ENCODE measurements at places on chromosomes 4 and X.

GRCh38 chrX:103556963-103557612 is 28.2 kb upstream of the TCEAL4 start:
- DNase-seq: no peak

DNA sequence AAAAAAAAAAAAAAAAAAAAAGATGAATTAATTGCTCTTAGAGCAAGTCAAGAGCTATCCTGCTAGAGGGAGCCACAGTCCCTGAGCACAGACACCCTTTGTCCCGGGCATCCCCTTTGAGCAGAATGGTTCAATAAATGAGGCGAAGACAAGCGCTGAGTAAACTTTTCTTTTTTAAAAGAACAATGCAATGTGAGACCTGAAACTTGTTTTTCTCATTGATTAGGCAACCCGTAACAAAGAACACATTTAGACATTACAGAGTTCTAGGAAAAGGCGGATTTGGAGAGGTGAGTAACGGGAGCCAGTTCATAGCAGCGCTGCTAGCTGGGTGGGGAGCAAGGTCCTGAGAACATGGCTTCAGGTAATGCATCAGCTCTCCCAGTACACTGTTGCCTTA is 46.1 kb downstream of the GRK4 start:
- no peak for DNase-seq

- no peak for DNase-seq
Measured at GRCh38 chrX:40177117-40177430, 79.3 kb upstream of the BCOR start.

DNA sequence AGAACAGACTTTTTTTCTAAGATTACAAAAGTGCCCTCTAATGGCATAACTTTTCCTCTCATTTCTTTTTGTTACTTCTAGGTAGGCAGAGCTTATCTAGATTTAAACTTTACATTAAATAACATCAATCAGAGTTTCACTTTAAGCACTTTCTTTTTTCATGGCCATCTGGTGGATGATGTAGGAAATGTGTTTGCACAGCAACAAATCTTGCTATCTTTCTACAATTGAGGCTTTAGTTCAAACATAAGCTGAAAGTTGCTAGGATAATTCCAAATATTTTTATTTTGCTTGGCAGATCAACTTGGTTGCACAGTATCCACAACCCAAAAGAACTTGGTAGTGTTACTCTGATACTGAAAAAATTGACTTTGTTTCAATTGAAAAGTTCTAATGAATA is 22.0 kb downstream of the NDNF start:
- DNase-seq: no peak

DNA sequence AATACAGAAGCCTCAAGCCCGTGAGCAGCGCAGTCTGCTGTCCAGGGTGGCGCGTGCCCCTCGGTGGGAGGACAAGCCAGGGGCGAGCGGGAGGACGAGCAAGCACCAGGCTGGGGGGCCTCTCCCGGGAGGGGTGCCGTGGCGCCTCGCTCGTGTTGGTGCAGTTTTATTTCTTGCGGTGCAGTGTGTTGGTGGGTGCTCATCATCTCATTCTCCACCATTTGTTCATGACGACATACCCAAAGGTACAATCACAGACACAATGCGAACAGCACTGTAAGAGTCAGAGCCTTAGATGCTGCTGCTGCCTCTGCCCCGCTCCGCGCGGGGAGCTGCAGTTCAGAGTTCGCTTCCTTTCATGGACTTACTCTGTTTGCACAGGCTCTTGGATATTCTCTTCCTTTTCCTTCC is 30.3 kb downstream of the RGS12 start:
- no peak for DNase-seq

DNA sequence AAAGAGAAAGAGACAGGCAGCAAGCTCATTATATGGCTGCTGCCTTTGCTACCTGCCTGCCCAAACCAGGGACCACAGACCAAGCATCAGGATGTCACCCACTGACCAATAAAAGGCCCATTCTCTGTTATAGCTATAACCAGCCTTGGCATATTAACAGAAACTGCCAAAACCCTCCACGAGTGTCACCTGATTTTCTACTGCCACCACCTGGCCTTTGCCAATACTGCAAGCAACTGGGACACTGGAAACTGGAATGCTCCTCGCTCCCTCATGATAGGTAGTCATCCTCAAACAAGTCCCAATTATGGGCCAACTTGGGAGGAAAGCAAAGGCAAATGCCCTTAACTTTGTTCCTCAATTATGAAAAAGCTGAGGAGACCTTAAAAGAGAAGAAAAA is 76.0 kb downstream of the SPIN4 start:
- peak; percentile 38 for DNase-seq

DNA sequence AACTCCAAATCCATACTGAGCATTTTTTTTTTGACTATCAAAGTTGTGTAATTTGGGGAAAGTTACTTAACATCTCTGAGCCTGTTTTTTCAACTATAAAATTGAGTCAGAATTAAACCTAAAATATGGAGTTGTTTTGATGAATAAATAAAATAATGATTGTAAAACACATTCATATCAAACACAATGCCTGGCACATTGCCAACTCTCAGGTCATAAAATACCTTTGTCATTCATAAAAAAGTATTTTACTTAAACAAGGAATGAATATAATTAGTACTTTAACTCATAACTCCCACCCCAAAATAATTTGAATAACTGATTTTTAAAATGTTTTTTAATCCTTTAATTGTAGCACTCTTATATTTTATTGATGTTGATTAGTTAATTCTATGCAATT is 3.8 kb upstream of the GPR174 start:
- no peak for DNase-seq

- no peak for DNase-seq
Measured at GRCh38 chr4:6338175-6338950, 68.7 kb downstream of the WFS1 start.

GRCh38 chr4:62952366-62952765 is 1456.9 kb downstream of the TECRL start:
- no peak for DNase-seq

- DNase-seq: no peak
Measured at GRCh38 chr4:18981234-18981615, 959.7 kb upstream of the LCORL start.

DNA sequence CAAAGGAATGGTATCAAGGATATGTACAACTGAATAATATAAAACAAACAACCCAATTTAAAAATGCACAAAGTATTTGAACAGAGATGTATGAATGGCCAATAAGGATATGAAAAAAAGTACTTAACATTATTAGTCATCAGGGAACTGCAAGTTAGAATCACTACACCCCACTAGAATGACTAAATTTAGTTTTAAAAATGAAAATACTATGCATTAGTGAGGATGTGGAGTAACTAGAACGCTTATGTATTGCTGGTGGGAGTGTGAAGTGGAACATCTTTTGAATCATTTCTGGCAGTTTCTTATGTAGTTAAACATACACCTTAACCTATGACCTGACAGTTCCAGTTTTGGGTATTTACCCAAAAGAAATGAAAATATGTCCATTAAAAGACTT is 13.0 kb upstream of the SLC16A2 start:
- no peak for DNase-seq

DNA sequence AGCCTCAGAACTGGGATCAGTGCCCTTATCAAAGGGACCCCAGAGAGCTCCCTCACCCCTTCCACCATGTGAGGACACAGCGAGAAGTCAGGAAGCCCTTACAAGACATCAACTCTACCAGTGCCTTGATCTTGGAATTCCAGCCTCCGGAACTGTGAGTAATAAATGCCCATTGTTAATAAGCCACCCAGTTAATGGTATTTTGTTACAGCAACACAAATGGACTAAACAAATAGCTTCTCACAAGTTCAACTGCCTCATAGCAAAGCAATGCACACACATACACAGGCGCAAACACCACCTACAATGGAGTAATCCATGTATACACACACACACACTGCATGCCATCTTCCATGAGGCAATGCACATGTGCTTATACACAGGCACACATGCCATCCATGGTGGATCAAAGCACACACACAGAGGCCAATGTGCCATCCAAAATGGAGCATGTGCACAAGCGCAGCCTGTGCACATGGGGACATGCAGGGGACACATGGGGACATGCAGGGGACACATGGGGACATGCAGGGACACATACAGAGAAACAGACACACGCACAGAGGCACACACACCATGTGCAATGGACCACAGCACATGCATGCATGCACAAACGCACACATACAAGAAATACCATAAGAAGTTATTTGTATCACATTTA is 137.6 kb upstream of the TBL1X start:
- no peak for DNase-seq

DNA sequence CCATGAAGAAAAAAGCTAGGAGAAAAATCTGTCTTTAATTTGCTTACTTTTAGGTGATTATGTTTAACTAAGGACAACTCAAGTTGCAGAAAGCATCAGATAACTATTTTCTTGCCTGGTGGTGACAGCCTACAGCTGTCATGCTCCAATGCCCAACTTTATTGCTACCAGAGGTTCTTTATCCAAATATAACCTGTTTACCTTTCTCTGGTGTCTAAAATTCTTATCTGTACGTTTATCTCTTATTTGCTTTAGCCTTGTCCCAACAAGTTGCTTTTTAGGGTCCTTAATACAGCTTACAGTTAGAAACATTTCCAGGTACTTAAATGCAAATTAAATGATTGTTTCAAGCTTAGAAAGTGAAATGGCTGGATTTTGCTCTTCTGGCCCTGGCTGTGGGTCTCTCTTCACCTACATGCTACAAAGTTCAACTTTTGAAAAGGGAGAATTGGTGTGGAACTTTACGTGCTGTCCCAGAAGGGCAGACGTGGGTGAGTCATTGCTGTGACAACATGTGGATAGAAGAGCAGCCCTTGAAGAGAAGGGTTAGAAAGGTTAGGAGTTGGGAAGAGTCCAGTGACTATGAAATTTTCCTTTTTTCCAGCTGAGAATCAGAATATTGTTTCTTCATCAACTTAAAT is 60.7 kb downstream of the HPGD start:
- peak; percentile 30 for DNase-seq

DNA sequence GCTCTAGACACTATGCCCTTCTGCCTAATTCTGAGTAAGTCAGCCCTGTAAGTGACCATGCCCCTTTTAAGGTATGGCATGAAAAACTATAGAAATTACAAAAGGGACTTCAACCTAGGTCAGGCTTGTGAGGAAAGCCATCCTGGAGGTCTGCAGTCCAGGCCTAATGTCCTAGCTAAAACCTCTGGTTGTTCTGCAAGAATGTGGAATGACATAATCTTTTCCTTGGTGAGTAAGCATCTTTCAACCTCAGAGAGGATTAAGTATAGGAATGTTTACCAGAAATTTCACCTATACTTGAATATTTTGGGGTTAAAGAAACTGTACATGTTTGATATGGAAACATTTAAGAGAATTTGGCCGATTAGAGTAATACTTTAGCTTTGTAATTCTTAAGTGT is 23.8 kb upstream of the HPSE start:
- no peak for DNase-seq

- DNase-seq: no peak
Measured at GRCh38 chr4:20043991-20044390, 207.7 kb upstream of the SLIT2 start.

GRCh38 chr4:153501578-153501977 is 35.4 kb downstream of the TMEM131L start:
- peak; percentile 66 for DNase-seq

GRCh38 chr4:118760092-118760491 is 74.9 kb downstream of the METTL14 start:
- no peak for DNase-seq

- DNase-seq: peak; percentile 0
Measured at GRCh38 chr4:125849869-125850268, 535.1 kb downstream of the FAT4 start.

- DNase-seq: no peak
Measured at GRCh38 chr4:152011469-152011868, 250.7 kb upstream of the GATB start.

GRCh38 chr4:168150420-168151050 is 58.2 kb downstream of the ANXA10 start:
- no peak for DNase-seq

DNA sequence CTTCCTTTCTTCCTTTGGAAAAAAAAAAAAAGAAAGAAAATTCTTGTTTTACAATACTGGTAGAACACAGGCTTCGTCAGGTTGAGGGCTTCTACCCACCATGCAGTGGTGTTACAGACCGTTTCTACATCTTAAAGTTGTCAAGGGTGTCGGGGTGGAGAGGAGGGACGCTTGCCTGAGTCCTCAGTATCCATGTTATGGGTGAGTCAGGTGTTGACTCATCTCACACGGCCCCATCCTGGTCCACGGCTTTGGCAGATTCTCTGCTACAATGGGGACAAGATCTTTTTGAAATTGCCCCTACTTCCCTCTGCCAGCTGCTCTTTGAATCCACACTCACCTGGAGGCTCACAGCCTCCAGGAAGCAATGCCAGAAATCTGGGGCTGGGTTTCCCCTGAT is 310.3 kb upstream of the ZFP42 start:
- DNase-seq: no peak

- no peak for DNase-seq
Measured at GRCh38 chrX:1164322-1165288, 47.8 kb downstream of the CRLF2 start.

DNA sequence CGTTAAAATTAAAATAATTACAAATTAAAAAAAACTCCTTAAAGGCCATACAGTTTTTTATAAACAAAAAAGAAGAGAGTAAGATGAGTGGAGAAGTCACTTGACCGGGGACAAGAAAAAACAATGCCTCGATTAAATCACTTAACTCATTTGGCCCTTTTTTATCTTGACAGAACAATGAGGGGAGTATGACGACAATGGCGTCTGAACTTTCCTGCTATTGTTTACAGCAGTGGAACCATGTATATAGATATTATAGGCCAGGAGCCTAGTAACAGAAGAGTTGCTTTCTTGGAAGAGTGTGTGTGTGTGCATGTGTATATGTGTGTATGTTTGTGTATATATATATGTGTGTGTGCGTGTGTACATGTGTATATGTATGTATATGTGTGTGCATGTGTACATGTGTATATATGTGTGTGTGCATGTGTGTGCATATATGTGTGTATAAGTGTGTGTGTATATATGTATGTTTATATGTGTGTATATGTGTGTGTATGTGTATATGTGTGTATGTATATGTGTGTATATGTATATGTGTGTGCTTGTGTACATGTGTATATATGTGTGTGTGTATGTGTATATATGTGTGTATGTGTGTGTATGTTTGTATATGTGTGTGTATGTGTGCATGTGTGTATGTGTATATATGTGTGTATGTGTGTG is 153.4 kb upstream of the FAT1 start:
- no peak for DNase-seq

GRCh38 chrX:11757397-11757718 is 679 bp upstream of the MSL3 start:
- DNase-seq: no peak

DNA sequence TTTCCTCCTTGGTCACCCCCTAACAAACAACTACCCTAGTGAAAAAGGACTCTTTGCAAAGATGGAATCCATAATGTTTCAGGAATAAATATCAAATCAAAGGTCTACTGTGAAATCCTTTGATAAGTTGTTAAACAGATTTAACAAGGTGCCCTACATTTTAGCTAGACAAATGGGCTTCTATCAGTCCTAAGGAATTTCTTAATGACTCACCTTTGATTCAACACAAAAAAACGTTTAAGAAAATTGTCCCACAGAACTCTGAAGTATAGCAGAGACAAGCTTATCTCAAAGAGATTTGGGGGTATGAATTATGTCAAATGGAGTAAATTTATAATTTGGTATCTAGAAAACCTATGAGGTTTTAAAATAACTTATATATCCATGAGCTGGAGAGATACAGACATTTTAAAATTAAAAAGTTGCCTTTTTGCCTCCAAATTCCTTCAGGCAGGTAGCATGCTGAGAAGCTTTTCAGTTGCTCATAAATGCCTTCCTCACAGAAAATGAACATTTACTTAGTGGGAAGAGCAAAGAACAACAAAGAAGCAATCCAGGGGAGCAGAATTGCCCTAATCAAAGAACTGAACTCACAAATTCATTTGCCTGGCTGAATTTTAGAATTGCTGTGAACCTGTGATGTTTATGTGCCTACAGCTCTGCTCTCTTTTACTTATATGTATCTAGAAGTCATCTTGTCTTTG is 649.3 kb downstream of the STPG2 start:
- no peak for DNase-seq

All from K562 (cell line).